ENCODE measurements at places on chromosomes 7 and 10.

DNA sequence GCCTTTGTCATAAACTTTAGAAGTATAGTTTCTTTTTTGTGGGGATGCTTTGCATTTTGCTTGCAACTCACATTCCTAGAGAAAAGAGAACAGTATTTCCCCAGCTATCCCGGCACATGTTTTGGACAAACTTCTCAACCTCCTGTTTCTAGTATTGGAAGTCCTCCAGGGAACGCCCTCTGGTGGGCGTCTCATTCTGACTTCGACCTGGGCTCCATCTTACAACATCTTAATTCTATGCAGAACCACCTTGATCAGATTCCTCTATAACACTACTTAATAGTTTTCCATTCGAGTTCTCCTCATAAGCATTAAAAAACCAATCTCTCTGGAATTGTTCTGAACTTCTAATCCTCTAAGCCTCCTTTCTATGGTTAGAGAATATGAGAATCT, 139.5 kb upstream of the FZD8 start:
- no peak for DNase-seq

GRCh38 chr10:121296881-121297585, 301.2 kb downstream of the FGFR2 start:
- DNase-seq: no peak

- DNase-seq: no peak
Observed at GRCh38 chr10:113028456-113029440, 78.7 kb downstream of the TCF7L2 start.

GRCh38 chr7:1271656-1272055, 39.0 kb downstream of the UNCX start:
- no peak for DNase-seq

DNA sequence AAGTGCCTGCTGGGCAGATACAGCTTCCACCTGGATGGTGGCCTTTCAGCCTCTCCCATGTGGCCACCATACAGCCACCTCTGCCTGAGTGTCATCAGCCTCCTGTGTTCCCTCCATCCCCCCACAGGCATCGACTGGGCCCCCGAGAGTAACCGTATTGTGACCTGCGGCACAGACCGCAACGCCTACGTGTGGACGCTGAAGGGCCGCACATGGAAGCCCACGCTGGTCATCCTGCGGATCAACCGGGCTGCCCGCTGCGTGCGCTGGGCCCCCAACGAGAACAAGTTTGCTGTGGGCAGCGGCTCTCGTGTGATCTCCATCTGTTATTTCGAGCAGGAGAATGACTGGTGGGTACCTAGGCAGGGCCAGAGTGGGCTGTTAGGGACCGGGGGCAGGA, 13.4 kb downstream of the ARPC1B start:
- DNase-seq: no peak

- no peak for DNase-seq
Observed at GRCh38 chr7:44849885-44850544, 2.1 kb upstream of the H2AZ2 start.

DNA sequence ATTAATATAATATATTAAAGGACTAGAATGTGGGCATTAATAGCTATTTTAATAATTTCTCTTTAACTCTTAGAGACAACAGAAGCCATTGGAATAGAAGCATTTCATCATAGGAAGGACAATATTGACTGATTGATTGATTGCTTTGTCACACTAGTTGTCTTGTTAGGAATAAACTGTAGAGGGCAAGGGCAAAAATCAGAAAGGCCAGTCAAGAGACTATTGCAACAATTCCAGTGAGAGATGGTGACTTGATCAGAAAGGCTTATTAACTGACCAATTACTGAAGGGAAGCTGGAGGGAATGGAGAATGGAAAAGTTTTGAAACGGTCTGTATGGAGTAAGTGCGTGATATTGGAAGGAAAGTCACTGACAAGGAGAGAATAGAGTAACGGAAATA, 87.3 kb downstream of the RUNDC3B start:
- no peak for DNase-seq

DNA sequence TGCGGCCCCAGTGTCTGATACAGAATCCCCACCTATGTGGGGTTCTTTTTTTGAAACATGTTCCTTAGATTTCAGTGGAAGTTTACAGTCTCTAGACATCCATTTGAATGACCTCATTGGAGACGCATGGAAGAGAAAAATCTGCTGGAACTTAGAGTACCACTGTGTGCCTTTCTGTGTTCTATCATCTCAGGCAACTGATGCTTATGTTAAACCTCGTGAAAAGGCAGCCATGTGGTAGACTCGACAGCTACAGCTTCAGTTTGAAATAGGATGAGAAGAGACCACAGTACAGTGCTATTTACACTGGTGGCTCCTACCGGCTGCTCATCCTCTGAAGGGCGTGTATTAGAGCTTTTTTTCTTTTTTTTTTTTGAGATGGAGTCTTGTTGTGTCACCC, 74.4 kb downstream of the FAM171A1 start:
- no peak for DNase-seq

- DNase-seq: no peak
Observed at GRCh38 chr7:100567751-100568175, 5.9 kb downstream of the SAP25 start.

DNA sequence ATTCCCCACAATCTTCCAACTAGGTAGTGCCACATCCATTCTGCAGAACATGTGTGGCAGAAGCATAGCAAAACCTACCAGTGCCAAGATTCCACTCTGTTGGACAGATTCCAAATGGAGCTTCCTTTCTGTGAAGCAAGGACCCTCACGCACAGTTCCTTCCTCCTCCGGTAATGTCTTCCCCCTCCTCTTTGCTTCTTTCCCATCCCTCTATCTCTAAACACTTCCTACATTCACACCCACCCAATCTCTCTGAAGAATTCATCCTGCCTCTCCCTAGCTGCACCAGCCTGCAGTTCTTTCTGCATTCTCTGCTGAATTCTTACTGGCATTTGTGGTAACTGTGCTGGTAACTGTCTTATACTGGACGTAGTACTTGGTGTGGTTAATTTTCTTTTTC, 124.9 kb downstream of the RNLS start:
- DNase-seq: no peak

GRCh38 chr10:50394832-50395231, 143.5 kb upstream of the ASAH2 start:
- no peak for DNase-seq

- DNase-seq: no peak
Observed at GRCh38 chr7:107480932-107481331, 11.1 kb downstream of the GPR22 start.

DNA sequence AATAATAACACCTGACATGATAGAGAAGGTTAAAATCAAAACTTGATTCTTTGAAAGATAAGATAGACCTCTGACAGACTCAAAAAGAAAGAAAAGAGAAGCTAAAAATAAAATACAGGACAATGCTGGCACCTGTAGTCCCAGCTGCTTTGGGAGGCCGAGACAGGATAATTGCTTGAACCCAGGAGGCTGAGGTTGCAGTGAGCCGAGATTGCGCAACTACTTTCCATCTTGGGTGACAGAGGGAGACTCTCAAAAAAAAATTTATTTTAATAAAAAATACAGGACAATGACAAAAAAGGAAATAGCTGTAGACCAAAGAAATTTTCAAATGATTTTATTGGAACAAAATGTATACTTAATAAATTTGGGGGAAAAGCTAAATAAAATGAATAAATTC, 263.2 kb downstream of the SDK1 start:
- no peak for DNase-seq

DNA sequence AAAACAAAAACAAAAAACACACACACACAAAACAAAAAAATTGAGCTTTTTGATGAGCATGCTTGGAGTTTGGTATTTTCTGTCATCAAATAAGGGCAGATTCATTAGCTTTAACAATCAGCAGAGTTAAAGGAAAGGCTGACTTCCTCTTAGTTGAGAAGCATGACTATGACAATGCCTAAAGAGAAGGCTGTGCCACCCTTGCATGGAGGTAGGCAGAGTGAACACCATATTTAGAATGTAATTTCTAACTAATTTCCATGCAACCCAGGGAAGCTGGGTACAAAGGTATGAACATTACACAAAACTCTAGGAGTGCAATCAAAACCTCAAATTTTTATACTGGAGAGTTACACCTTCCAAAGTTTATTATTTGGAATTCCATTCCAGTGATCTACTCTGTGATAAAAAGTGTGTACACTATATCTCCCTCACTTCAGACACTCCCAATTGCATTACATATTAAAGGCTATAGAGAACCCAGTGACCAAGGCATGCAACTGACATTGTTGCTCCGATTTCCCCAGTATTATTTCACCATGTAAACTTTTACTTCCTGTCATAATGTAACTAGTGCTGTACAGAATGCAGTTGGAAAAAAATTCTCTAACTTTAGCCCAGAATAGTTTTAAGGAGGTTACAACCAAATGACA, 9.4 kb upstream of the CYCS start:
- DNase-seq: no peak

GRCh38 chr7:93117852-93118530, at the start of gene SAMD9:
Gene SAMD9, minus strand, starts transcription at chr7:93117979. Its CDS starts 11,882 bp downstream, at chr7:93106097.
- DNase-seq: peak; percentile 82

DNA sequence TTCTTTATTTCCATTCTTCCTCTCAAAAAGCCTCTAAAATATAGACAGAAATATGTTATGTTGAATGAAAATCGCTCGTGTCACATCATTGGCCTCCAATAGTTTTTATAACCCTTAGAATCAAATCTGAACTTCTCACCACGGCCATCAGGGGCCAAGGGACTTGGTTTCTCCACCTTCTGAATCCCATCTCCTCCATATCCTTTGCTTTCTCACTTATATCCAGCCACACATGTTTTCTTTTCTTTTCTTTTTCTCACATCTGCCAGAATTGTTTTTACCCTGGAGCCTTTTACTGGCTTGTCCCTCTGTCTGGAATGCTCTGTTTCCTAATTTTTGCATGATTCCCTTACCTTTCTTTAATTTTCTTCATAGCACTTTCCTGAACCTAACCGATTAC, 95.6 kb downstream of the CD36 start:
- no peak for DNase-seq

DNA sequence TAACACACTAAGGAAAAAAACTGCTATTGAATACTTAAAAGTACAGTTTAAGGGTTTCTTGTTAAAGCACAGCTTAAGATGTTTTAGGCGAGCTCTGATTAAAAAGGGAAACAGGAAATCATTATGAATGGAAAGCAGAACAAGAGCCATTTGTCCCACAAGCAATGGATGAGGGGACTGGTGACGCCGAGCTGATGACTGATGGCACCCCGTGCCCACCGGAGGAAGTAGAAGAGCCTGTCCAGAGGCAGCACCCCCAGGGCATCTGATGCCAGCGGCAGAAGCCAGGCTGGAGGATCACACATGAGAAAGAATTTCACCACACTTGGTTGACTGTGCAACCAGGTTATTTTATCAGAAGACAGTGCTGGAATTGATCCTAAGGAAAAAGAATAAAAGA, 15.0 kb upstream of the INSIG1 start:
- no peak for DNase-seq

DNA sequence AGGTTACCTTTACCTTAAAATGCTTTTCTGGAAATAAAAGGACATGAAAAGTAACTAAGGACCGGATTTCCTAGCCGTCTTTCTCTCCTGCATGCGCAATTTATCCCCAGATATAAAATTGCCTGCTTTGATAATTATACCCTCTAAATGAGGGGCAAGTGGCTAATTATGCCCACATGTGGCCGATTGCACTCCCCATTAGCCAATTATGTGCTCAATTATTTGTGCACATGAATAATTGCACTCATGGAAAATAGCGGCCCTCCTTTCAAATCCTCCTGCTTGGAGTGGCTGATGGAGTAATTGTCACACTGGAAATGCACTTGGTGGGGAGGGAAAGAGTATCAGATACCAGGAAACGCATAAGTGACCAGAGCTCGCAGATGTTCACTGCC, 66.4 kb upstream of the ATRNL1 start:
- no peak for DNase-seq

GRCh38 chr7:99668541-99668940, 11.3 kb downstream of the CYP3A5 start:
- DNase-seq: no peak

- DNase-seq: no peak
Observed at GRCh38 chr10:712575-712974, 23.1 kb upstream of the DIP2C start.

DNA sequence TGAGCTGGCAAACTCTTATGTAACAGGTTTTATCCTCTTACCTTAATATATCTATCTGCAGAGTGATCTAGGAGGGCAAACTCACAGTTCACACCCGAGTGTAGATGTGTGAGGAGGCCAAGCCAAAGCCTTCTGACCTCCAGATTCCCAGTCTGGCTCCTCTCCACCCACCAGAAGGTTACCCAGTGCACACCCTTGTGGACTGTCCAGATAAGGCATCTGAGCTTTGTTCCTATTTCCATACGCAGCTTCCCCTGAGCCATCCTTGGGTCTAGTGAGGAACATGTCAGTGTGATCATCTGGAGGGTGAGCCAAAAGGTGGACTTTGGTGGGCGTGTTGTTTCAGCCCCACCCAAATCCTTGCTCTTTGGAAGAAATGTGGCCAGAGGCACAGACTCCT, 203.0 kb upstream of the MEOX2 start:
- DNase-seq: peak; percentile 5

GRCh38 chr10:3850999-3851937, 66.3 kb upstream of the KLF6 start:
- peak; percentile 93 for DNase-seq

DNA sequence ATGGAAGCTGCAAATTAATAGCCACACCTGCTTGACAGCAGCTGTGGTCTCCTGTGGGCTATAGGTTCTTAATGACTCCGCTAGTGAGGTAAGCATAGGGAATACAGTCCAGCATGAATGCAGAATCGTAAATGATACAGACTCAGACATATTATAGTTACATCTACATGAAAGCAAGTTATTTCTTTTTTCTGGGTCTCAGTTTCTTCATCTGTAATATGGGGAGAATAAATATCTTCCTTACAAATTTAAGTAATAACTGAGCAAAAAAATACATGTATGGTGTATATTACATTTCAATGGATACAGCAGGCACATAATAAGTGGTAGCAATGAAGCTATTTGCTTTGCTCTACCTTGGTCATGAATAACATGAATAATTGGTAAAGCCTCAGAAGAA, 245.9 kb upstream of the RHOBTB1 start:
- DNase-seq: no peak

- peak; percentile 28 for DNase-seq
Observed at GRCh38 chr10:127945341-127945758, 38.4 kb downstream of the PTPRE start.

GRCh38 chr10:49230004-49230403, 41.8 kb upstream of the TMEM273 start:
- DNase-seq: no peak

DNA sequence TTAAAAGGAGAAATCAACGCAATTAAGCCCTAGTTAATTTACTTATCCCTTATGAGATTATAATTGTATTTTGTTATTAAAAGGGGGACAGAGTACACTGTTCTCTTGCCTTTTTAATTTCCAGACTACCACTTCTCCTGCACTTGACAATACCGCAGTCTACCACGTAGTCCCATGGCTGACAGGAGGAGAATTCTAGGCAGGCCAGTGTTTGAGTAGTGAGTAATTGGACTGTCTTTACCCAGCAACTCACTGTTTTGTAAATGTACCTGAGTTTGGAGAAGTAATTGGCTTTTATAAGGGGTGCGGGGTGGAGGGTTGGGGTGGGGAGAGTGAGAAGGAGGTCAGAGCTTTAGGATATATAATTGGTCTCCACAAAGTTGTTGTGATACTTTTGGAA, 85.4 kb downstream of the CFTR start:
- DNase-seq: no peak

All from fibroblast of gingiva (primary cell).